ENCODE measurements at places on chromosomes 1 and 21. TPM values are rescaled to one million over a fixed set of nuclear protein-coding genes. Genes with fewer than 3 reads are reported as not detected.

GRCh38 chr1:29753771-29754572 lies 517.6 kb downstream of the PTPRU start:
- H3K4me1 ChIP-seq = no peaks in the 10 kb centered on the region
- no peaks in the 10 kb centered on the region for H3K36me3 ChIP-seq
- peak; percentile 27 for DNase-seq

Gene PRRX1
- total RNA-seq = 1.2 TPM

- no peaks in the 10 kb centered on the region for H3K36me3 ChIP-seq
- H3K27me3 ChIP-seq = no peaks in the 10 kb centered on the region
- peak overlapping the region; percentile 45 for H3K27ac ChIP-seq
- H3K4me1 ChIP-seq = peaks cover 62% of the 10 kb centered on the region
These were observed 54.5 kb upstream of the LHX8 start for GRCh38 chr1:75079538-75080290.

GRCh38 chr1:65991694-65992093 lies 199.0 kb downstream of the PDE4B start:
- H3K4me3 ChIP-seq = no peak overlapping the region
- DNase-seq = no peak
- H3K36me3 ChIP-seq = no peaks in the 10 kb centered on the region
- no peak overlapping the region for H3K27ac ChIP-seq
- H3K4me1 ChIP-seq = no peaks in the 10 kb centered on the region

Gene GJB5
- not detected for total RNA-seq

DNA sequence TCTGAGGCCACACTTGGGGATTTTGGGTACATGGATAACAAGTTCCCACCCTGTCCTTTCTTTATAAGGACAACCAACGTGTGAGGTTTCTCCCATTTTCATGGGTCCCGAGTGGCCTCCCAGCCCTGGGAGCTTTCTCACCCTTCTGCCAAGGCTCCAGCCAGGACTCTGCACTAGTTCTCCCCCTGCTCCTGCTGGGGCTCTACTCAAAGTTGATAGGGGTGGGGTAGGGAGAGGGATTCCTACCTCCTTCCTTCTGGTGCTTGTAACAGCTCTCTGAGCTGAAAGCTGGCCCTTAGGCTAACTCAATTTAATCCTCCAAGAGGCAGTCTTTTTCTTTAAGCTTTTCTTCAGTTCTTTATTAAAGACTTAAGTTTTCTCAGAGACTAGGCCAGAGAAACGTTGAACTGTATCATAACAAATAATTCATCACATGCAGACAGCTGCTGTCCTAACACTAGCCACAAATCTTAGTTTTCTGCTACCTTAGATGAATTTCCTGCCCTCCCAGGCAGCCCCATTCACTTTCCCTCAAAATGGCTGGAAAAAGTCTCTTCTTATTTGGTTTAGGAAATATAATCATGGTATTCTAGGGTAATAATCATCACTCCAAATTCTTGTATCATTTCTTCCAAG lies 22.4 kb upstream of the DR1 start:
- no peaks in the 10 kb centered on the region for H3K36me3 ChIP-seq
- H3K4me3 ChIP-seq = no peak overlapping the region
- no peak overlapping the region for H3K27ac ChIP-seq
- no peak for DNase-seq

Gene SYT14
- total RNA-seq = 1.00 TPM

DNA sequence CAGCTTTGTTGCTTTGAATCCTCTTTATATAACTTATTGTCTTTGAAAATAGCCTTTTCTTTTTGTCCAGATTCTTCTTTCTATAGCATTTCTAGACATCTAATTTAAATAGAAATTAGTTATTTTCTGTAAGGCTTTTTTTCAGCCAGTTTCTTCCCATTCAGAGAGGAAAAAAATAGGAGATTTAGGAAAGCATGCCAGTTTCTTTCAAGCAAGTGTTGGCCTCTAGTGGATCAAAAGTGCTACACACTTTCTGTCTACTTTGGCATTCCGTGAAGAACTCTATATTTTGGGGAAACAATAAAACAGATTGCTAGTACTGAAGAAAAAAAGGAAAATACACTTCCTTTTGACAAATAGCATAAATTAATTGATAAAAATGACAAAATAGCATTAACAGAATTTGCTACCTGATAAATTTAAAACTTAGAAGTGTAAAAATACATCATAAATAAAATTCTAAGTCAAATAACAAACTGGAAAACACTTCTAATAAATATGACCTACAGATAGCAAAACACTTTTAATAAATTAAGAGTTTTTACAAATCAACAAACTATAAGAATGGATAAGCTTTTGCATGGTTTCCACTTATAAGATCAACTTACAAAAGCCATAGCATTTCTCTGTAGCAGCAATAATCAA lies 13.1 kb upstream of the EXO1 start:
- H3K27me3 ChIP-seq = no peaks in the 10 kb centered on the region
- no peak overlapping the region for H3K27ac ChIP-seq
- H3K4me3 ChIP-seq = no peak overlapping the region
- no peaks in the 10 kb centered on the region for H3K36me3 ChIP-seq
- H3K4me1 ChIP-seq = peaks cover 10% of the 10 kb centered on the region

Gene NPPA
- not detected for total RNA-seq

DNA sequence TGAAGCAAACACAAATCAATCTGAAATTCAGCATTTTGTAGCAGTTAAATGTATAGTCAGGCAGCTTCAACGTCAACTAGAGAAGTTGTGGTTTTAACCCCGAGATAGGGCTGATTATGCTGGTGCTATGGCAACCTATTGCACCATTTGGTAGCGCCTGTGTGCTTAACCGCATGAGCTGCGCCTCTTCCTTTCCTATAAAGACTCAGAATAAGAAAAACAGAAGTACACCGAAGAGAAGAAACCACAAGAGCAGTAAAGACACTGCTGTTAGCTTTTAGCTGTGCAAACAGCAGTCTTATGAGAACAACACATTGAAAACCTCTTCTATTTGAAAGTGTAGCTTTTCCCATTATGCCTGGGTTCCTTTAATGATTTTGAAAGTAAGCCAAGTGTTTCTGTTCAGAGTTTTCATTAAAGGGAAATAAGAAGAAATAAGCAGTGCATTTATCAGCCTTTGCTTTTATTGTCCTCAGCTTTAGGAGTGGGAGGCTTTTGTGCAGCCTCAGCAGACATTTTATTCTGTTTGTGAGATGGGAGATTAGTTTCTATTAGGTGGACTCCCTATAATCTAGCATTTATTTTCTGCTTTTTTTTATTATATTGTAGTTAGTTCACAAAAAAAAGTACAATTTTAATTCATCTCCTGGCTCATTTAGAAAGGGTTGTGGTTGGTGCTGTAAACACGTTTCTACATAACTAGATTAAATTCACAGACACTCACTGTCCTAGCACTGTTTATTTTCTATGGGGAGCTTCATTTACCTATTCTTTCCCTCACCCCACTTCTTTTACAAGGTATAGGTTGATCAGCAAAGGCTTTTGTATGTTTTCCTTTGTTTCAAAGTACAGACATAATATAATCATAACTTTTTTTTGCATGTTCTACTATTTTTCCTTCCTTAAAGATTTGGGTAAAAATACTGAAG lies 43.3 kb downstream of the PTPRC start:
- no peaks in the 10 kb centered on the region for H3K36me3 ChIP-seq
- peak overlapping the region; percentile 57 for H3K27ac ChIP-seq
- no peaks in the 10 kb centered on the region for H3K27me3 ChIP-seq
- peak; percentile 71 for DNase-seq
- H3K4me1 ChIP-seq = peaks cover 18% of the 10 kb centered on the region
- H3K4me3 ChIP-seq = peak overlapping the region; percentile 8

GRCh38 chr1:230730977-230731376 lies 16.2 kb upstream of the CAPN9 start:
- no peaks in the 10 kb centered on the region for H3K4me1 ChIP-seq
- no peaks in the 10 kb centered on the region for H3K36me3 ChIP-seq
- no peak for DNase-seq
- no peak overlapping the region for H3K4me3 ChIP-seq

DNA sequence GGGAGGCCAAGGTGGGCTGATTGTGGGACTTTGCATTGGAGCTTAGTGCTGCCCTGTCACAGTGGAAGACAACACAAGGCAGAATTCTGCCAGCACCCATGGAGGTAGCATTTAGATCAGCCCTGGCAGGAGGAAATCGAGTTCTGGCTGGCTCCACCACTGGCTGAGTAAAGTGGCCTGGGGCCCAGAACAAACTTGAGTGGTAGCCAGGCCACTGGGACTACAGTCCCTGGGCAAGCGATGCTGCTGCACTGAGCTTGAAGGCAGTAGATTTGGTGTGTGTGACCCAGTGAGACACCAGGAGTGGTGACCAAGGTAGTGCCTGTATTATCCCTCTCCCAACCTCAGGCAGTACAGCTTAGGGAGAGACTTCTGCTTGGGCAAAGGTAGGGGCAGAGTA lies 22.5 kb upstream of the UHMK1 start:
- H3K4me3 ChIP-seq = no peak overlapping the region
- H3K27me3 ChIP-seq = 0 out of 2 replicates have a peak, but pooled peaks cover 13% of the 10 kb centered on the region
- no peaks in the 10 kb centered on the region for H3K36me3 ChIP-seq
- H3K4me1 ChIP-seq = no peaks in the 10 kb centered on the region
- H3K27ac ChIP-seq = no peak overlapping the region
- no peak for DNase-seq

GRCh38 chr1:241600496-241600901 lies 39.7 kb downstream of the CHML start:
- no peaks in the 10 kb centered on the region for H3K27me3 ChIP-seq
- H3K36me3 ChIP-seq = peaks cover 14% of the 10 kb centered on the region
- no peak overlapping the region for H3K4me3 ChIP-seq
- H3K27ac ChIP-seq = no peak overlapping the region

DNA sequence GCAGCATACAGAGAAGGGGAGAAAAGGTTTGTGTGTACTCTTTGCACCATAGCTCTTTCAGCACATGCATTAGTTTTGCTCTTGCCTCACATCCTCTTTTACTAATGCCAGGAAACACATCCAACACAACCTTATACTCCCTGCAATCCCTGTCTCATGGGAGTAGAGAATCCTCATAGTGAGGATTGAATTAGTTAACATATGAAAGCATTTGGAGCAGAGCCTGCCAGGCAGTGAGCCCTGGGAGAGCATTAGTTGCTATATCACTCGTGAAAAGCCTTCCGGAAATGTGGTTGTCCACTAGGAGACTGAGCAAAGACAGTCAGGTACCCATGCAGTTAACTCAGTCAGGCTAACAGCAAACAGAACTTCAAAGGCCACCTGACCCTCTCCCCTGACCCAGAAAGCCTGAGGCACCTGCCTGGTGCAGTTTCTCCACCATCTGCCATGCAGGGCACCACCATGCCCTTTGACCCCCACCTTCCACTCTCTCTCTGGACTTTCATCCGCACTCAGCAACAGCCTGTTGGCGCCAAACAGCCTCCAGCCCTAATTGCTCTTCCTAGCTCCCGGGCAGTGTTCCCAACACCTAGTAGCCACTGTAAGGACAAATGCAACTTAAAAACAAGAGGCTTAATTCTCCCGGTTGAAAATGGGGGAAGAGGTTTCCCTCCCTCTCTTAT lies 14.9 kb upstream of the AGT start:
- H3K4me1 ChIP-seq = no peaks in the 10 kb centered on the region
- no peak for DNase-seq
- H3K4me3 ChIP-seq = no peak overlapping the region
- no peaks in the 10 kb centered on the region for H3K36me3 ChIP-seq
- H3K27ac ChIP-seq = no peak overlapping the region

GRCh38 chr1:29711582-29712283 lies 475.4 kb downstream of the PTPRU start:
- DNase-seq = peak; percentile 76
- H3K4me3 ChIP-seq = no peak overlapping the region
- peak overlapping the region; percentile 89 for H3K27ac ChIP-seq

DNA sequence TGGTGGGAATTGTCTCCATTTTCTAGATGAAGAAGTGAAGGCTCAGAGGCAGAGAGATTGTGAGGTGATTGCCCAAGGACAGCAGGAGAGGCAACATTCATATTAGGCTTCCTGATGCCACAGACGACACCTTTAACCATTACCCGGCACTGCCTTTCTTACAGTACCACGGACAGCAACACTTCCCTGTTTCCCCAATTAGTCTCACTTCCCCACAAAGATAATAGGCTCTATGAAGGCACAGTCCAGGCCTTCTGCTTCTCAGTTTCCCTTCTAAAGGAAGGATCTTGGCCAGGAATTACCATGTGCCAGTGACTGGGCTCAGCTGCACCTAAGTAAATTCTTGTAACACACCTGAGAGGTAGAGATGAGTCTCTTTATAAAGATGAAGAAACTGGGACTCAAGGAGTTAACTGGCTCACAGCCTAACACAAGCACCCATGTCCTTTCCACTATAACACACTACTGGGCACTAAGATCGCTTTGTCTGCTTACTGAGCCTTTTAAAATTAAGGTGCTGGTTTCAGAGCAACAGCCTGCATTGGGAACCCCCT lies 9.6 kb downstream of the IGSF9 start:
- H3K27ac ChIP-seq = no peak overlapping the region
- no peaks in the 10 kb centered on the region for H3K4me1 ChIP-seq
- H3K27me3 ChIP-seq = 0 out of 2 replicates have a peak, but pooled peaks cover 19% of the 10 kb centered on the region

DNA sequence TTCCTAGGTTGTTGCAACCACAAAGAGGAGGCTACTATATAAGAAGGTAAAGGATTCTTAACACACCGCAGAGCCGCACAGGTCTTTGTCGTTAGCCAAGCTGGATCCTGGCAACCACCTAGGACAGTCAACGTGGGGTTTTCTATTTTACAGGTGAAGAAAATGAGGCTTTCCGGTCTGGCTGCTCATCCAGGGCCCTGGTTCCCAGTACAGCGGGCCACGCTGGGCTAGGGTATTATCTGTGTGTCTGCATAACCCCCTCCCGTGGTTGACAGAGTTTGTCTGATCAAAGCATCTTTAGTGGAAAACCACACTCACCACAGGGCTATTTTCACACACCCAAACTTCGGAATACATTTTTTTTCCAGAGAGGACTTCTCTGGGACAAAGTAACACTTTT lies 39.0 kb upstream of the PDE9A start:
- no peak for DNase-seq
- H3K27ac ChIP-seq = no peak overlapping the region
- no peaks in the 10 kb centered on the region for H3K4me1 ChIP-seq
- no peak overlapping the region for H3K4me3 ChIP-seq
- H3K27me3 ChIP-seq = peaks cover 15% of the 10 kb centered on the region

Gene CFHR2
- not detected for total RNA-seq

Gene PBX1
- total RNA-seq = 18.5 TPM

Gene IFI6
- total RNA-seq = 97.5 TPM

DNA sequence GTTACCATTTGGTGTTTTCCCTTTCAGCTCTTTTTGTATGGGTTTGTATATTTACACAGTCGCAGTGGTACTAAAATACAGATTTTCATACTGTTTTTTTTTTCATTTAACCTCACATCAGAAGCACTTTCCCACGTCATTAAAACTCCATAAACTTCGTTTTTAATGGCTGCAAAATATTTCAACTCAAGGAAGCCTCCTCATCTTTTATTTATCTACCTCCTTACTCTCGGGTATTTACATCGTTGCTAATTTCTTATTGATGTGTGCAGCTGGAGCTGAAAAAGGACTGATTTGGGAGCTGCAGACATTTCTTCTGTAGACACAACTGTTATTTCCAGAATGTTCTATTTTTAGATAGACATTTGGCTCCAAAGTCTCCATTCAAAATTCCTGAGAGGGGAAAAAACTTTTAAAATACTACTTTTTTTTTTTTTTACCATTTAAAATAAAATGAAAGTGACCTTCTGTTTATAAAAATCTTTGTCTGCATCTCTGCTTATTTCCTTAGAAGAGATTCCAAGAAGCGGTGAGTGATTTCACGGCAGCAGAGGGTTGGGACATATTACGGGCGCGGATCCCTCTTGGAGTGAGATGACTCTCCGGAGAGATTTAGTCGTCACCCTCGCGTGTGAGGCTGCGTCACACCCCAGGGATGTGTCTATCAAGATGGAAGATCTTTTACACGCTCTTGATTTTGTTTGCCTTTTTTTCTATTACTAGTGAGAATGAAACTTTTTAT lies 10.1 kb downstream of the RUNX3 start:
- H3K4me3 ChIP-seq = no peak overlapping the region
- peaks cover 41% of the 10 kb centered on the region for H3K4me1 ChIP-seq
- H3K27ac ChIP-seq = peak overlapping the region; percentile 58
- peaks cover 74% of the 10 kb centered on the region for H3K36me3 ChIP-seq
- peak; percentile 82 for DNase-seq

Gene ANXA9
- total RNA-seq = not detected
